ENCODE measurements at places on chromosomes 13 and 19. TPM values are rescaled to one million over a fixed set of nuclear protein-coding genes. Genes with fewer than 3 reads are reported as not detected.

DNA sequence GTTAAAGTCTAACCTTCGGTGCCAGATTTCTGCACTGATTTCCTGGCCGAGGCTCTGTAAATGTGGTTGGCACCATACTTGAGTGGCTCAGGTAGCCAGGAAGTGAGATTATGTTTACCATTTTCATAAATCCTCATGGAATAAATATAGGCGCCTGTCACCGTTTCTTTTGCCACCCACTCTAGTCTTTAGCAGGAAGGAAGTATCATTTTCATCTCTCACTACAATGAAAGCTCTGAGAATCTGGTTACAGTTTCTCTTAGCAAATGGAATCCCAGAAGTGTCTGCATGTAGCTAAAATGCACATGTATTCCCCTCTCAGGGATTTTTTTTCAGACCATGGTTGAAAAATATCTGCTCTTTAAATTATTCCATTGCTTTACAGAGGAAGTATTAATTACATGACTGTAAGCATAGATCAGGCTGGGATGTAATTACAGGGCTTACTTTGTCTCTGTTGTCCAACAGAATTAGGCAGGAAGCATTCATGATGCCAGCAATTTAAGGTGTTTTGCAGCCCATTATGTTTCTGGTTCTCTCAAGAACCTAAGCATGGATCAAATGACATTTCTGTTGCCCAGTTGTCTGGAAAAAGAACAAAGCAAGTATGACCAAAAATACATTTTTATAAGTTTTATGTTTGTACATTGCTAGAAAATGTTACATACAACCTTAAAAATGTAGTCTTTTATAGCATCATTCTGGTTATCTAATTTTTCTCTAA lies 221.7 kb upstream of the SPRY2 start:
- DNase-seq, result no peak

GRCh38 chr13:108220041-108220440 lies 1.8 kb downstream of the ABHD13 start:
- DNase-seq, result no peak

The IGFL2 gene
- not detected for total RNA-seq

DNA sequence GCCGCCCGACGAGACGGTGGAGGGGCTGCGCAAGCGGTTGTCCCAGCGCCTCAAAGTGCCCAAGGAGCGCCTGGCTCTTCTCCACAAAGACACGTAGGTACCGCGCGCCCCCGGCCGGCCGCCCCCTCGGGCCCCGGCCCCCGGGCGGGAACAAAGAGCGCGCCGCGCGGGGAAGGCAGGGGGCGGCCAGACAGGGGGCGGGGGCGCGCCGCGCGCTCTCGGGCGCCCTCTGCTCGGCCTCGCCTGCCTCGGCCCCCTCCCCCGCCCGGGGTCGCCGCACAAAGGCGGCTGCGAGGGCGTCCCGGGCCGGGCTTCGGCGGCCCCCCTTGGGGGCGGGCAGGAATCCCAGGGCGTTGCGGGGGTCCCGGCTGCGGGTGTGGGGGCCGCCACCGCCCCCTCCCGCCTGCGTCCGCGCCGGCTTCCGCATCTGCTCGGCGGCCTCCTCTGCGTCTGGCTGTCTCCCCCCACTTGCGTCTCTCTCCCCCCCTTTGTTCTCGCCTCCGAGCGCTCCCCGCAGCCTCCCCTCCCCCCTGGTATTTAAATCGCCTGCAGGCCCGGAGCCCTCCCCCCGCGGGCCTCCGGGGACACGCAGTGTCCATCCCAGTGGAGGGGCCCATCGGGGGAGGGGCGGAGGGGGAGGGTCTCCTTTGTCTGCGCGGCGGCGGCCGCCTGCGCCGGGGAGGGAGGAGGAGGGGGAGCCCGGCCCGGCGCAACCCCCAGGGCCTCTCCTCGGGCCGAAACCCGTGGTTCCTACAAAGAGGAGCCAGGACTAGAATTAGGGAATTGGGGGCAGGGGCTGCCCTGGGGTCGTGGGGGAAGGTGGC lies 2.3 kb downstream of the MIDN start:
- peak; percentile 83 for DNase-seq

The FBXO17 gene
- 1.4 TPM for total RNA-seq

DNA sequence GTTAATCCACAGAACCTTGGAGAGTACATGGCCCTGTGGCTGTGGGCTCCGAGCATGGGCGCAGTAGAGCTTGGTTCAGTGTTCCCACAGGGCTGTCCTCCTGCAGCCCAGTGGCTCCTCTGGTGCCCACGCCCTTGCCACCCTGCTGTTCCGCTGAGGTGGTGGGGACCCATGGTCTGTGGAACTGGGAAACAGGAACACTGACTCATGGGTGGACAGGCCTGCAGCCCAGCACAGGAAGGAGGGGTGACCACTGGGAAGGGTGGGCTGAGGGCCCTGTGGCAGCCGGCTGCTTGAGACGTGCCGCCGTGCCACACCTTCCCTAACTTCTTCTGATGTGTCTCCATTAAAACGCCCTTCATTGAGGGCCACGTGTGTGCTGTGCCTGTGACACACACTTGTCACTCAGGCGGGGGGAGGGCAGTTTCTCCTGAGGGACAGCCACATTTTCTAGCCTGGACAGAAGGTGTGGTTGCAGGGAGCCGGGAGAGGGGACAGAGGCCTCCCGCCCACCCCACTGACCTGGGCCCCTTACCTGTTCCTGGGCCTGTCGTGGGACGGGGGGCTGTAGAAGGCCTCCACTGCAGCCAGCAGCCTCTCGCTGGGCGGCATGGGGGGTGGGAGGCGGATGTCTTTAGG lies 21.1 kb downstream of the CHERP start:
- DNase-seq, result no peak

The ZNF606 gene
- total RNA-seq, result 12.2 TPM

GRCh38 chr19:53045536-53045935 lies 996 bp downstream of the ERVV-2 start:
- no peak for DNase-seq

The PRSS57 gene
- not detected for total RNA-seq

- DNase-seq, result no peak
Measured at GRCh38 chr19:11092181-11092538, 2.9 kb downstream of the LDLR start.

Data from heart left ventricle (tissue), 16 donors.